ENCODE measurements at places on chromosomes 11 and 22.

DNA sequence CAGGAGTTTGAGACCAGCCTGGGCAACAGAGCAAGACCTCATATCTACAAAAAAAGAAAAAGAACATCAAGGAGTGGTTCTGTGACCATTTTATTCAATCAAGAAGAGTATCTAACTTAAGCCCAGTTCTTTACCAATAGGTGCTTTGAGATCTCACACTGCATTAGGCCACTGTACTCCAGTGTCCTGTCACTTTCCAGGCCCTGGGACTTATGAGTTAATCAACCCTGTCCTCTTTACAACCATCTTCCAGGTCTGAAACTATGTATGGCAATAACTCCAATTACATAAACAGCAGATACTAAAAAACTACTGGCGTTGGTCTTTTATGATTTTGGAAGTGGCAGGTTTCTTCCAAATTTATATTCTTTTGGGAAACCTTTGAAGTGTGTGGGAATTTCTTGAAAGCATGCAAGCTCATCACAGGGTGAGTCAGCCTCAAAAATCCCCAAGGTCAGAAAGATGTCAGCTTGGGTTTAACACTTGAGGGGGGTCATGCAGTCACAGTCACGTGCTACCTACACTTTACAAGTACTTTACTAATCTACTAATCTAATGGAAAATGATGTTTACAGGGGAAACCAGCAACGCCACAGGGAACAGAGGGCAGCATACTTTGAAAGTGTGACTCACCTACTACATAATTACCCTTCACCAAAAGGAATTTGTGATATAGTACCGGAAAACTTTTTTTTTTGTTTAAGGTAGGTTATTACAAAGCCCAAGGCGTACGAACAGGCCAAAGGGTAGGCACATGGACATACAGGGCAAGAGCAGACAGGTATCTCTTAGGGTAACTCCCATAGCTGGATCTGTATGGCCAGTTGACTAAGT is 15.6 kb downstream of the PISD start:
- no peaks in the 10 kb centered on the region for H3K27me3 ChIP-seq
- H3K4me1 ChIP-seq, result no peaks in the 10 kb centered on the region
- H3K36me3 ChIP-seq, result no peaks in the 10 kb centered on the region

GRCh38 chr11:35619855-35620640 is 1.8 kb downstream of the FJX1 start:
- no peak for ATAC-seq
- H3K36me3 ChIP-seq, result no peaks in the 10 kb centered on the region
- H3K27me3 ChIP-seq, result peaks cover 62% of the 10 kb centered on the region
- H3K4me3 ChIP-seq, result peak overlapping the region; percentile 68
- no peak overlapping the region for H3K27ac ChIP-seq

GRCh38 chr11:86287468-86287796 is 14.6 kb upstream of the HIKESHI start:
- H3K4me1 ChIP-seq, result no peaks in the 10 kb centered on the region
- H3K27me3 ChIP-seq, result no peaks in the 10 kb centered on the region
- no peak for ATAC-seq
- H3K27ac ChIP-seq, result no peak overlapping the region
- no peaks in the 10 kb centered on the region for H3K36me3 ChIP-seq
- H3K4me3 ChIP-seq, result no peak overlapping the region

DNA sequence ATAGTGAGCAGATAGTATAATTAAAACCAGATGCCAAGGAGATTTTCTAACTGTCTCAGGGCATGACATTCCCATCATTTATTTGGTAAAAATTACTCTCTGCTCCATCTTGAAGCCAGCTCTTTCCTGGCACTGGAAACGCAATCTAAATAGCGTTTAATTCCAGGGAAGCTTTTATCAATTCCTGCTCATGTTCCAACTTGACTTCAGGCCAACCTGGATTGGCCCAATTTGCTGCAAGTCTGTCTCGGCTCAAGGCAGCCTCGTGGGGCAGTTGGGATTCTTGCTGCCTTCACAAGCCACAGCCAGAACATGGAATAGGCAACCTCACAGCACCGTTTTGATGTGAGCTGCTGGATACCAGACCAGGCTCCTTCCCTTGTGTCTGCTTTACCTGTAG is 1255.9 kb downstream of the TBC1D22A start:
- H3K4me3 ChIP-seq, result no peak overlapping the region
- ATAC-seq, result no peak
- no peaks in the 10 kb centered on the region for H3K4me1 ChIP-seq

DNA sequence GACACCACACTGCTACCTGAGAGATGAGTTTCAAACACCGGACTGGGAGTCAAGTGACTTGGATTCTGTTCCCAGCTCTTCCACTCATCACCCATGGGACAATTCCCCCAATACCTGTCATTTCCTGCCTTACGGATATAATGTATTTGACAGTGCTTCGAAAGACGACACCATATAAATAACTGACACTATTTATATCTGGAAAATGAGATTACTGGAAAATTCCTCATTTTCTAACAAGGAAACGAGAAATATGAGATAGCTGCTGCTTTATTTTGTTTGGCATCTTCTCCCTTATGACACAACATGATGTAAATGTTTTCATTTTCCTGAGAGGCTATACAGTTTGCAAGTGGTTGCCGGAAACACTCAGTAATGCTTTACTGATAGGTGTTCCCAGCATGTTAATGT is 8.6 kb downstream of the HSCB start:
- H3K27ac ChIP-seq, result no peak overlapping the region
- H3K27me3 ChIP-seq, result no peaks in the 10 kb centered on the region
- H3K4me3 ChIP-seq, result no peak overlapping the region
- H3K4me1 ChIP-seq, result no peaks in the 10 kb centered on the region
- H3K36me3 ChIP-seq, result no peaks in the 10 kb centered on the region

GRCh38 chr11:20112291-20113148 is 47.8 kb downstream of the DBX1 start:
- peaks cover 62% of the 10 kb centered on the region for H3K36me3 ChIP-seq
- peak overlapping the region; percentile 18 for H3K4me3 ChIP-seq
- peaks cover 5% of the 10 kb centered on the region for H3K4me1 ChIP-seq

GRCh38 chr11:76598426-76598839 is 72.1 kb downstream of the LRRC32 start:
- ATAC-seq, result no peak
- H3K27me3 ChIP-seq, result no peaks in the 10 kb centered on the region
- H3K4me3 ChIP-seq, result no peak overlapping the region

DNA sequence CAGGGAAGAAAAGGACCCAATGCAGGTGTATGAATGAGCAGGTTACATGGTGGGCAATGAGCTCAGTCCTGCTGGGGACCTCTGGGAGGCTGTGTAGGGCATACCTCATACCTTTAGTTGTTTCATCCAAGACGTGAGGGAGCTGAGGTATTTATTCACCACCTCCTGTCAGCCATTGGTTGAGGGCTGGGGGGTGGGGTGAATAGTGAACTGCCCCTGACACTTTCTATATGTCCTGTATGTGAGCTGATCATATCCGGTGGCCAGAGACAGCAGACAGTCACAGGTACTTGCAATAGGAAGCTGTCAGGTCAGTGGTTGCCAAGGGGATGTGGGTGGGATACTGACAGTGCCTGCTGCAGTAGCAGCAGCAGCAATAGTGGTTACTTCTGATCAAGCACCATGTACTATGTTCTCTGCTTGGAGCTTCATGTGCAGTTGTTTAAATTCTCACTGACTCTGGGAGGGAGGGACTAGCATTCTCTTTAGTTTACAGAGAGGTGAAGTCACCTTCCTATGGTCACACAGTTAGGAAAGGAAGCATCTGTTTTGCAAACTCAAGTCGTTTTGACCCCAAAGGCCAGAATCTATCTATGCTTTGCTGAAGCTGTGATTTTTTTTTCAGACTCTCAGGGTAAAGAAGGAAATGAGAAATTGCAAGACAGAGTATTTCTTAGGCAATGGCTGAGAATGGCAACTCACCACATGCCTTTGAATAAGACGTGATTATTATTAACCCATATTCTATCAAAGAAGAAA is 54.0 kb downstream of the MIAT start:
- no peak overlapping the region for H3K4me3 ChIP-seq
- H3K36me3 ChIP-seq, result peaks cover 26% of the 10 kb centered on the region
- no peak overlapping the region for H3K27ac ChIP-seq
- H3K4me1 ChIP-seq, result no peaks in the 10 kb centered on the region
- no peak for ATAC-seq
- no peaks in the 10 kb centered on the region for H3K27me3 ChIP-seq

DNA sequence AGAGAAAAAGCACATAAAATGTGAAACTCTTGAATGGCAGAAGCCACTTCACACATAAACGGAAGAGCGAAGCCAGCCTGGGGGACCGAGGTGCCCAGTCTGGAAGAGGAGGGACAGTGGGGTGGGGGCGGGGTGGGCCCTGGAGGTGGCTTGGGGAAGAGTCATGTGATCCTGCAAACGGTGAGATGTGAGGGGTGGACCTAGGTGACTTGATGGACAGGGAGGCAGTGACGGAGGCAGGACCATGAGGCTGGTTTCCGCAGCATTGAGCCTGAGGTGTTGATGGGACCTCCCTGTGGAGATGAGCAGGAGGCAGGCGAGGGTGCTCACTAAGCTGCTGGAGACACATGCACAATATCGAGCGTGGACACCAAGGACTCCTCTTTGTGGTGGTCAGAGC is 16.8 kb downstream of the ZDHHC24 start:
- no peak overlapping the region for H3K4me3 ChIP-seq
- no peak for ATAC-seq
- H3K27ac ChIP-seq, result no peak overlapping the region
- H3K4me1 ChIP-seq, result no peaks in the 10 kb centered on the region
- H3K36me3 ChIP-seq, result peaks cover 81% of the 10 kb centered on the region
- no peaks in the 10 kb centered on the region for H3K27me3 ChIP-seq

- no peak overlapping the region for H3K27ac ChIP-seq
- peaks cover 59% of the 10 kb centered on the region for H3K27me3 ChIP-seq
- no peaks in the 10 kb centered on the region for H3K36me3 ChIP-seq
- no peak for ATAC-seq
These were observed 92.5 kb downstream of the DSCAML1 start for GRCh38 chr11:117704395-117705100.

DNA sequence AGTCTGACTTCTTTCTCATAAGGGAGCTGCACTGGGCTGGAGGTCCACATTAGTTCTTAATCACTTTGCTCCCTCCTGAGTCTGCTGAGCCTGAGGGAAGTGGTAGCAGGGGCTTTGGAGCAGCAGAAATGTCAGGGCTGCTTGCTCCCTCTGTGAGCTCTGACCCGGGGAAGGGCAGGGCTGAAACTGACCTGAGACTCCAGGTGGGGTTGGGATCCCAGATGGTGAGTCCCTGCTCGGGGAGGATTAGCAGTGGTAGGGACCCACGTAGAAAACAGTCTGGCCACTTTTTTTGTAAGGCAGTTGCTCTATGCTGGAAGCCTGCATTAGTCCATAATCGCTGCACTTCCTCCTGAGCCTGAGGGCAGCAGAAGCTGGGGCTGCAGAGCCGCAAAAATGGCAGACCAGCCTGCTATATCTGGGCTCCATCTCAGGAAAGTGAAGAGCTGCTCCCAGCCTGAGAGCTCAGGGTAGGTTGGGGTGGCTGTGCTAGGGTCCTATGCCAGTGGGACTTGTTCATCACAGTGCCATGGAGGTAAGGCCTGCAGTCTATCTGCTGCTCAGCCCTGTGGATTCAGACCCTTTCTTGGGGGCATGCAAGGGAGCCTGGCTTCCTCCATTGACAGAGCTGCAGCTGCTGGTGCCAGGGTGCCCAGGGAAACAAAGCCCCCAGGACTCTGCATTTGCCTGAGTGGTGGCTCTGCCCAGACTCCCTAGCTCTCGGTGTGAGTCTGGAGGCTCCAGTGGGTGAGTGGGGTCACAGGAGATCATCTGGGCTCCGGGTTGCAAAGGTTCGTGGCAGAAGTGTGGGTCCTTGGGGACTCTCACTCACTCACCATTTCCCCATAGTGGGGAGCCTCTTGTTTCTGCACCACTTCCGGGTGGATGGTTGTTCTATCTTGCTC is 854.3 kb downstream of the LUZP2 start:
- H3K4me3 ChIP-seq, result no peak overlapping the region
- no peak for ATAC-seq
- no peaks in the 10 kb centered on the region for H3K27me3 ChIP-seq
- H3K27ac ChIP-seq, result no peak overlapping the region

GRCh38 chr11:122848186-122848585 is 9.9 kb downstream of the CRTAM start:
- no peak overlapping the region for H3K27ac ChIP-seq
- no peak overlapping the region for H3K4me3 ChIP-seq
- ATAC-seq, result no peak
- H3K36me3 ChIP-seq, result no peaks in the 10 kb centered on the region
- no peaks in the 10 kb centered on the region for H3K4me1 ChIP-seq
- H3K27me3 ChIP-seq, result peaks cover 35% of the 10 kb centered on the region

DNA sequence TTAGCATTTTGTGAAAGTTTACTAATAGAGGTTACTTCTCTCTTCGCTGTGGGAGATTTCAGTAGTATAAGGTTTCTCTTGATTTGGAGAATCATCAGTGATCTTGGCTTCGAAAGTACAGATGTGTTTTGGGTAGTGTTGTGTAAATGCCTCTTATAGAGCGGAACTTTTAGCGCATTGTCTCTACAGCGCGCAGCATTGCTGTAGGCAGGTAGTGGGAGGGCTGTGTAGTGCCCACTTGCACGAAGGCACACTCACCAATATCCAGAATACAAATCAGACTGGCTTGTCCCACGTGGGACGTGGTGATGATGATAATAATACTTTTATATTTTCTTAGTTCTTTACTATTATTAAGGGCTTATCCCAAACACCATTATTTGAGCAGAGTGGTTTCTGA is 51.4 kb downstream of the FAM83F start:
- peak overlapping the region; percentile 81 for H3K4me3 ChIP-seq
- ATAC-seq, result no peak
- no peak overlapping the region for H3K27ac ChIP-seq
- H3K4me1 ChIP-seq, result peaks cover 15% of the 10 kb centered on the region
- no peaks in the 10 kb centered on the region for H3K36me3 ChIP-seq
- H3K27me3 ChIP-seq, result no peaks in the 10 kb centered on the region

DNA sequence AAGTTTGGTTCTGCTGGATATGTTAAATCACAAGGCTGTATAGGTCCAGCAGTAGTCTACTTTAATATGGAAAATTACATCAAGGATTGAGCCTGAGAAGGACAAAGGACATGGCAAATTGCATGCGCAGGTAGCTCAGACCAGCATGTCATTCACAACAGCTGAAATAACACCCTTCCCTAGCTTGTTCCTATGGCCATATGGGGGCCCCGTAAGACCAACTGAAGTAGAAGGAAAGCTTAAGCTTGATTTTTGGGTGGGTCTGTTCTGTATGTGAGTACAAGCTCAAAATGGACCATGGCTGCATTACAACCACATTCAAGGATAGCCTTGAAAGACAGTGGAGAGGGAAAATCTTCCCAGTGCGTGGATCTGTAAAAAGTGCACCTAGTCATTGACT is 20.6 kb upstream of the PDE3B start:
- H3K36me3 ChIP-seq, result no peaks in the 10 kb centered on the region
- no peak overlapping the region for H3K4me3 ChIP-seq
- H3K4me1 ChIP-seq, result no peaks in the 10 kb centered on the region
- H3K27me3 ChIP-seq, result no peaks in the 10 kb centered on the region
- H3K27ac ChIP-seq, result no peak overlapping the region

- H3K4me1 ChIP-seq, result no peaks in the 10 kb centered on the region
- no peak for ATAC-seq
- no peaks in the 10 kb centered on the region for H3K36me3 ChIP-seq
- no peak overlapping the region for H3K27ac ChIP-seq
- no peaks in the 10 kb centered on the region for H3K27me3 ChIP-seq
These were observed 475.4 kb upstream of the CHORDC1 start for GRCh38 chr11:90698238-90698637.

GRCh38 chr11:74267014-74267413 is 44.4 kb downstream of the P4HA3 start:
- H3K27ac ChIP-seq, result no peak overlapping the region
- no peaks in the 10 kb centered on the region for H3K27me3 ChIP-seq
- no peaks in the 10 kb centered on the region for H3K4me1 ChIP-seq
- no peaks in the 10 kb centered on the region for H3K36me3 ChIP-seq
